ENCODE measurements at places on chromosomes 11 and 22.

DNA sequence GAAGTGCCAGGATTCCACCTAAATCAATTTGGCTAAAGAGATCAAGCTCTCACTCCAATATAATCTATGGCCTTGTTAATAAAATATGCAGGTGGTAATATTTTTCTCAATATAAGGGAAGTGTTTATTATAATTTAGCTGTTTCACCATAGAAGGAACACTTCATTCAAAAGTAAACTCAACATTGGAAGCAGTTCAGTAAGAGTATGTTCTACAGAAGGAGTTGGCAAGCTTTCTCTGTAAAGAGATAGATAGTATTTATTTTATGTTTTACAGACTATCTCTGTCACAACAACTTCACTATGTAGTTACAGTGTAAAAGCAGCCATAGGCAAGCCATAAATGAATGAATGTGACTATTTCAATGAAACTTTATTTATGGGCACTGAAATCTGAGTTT, 313.6 kb upstream of the ANO3 start:
- DNase-seq, result no peak

- no peak for DNase-seq
Measured at GRCh38 chr11:125379981-125380380, 116.1 kb downstream of the FEZ1 start.

DNA sequence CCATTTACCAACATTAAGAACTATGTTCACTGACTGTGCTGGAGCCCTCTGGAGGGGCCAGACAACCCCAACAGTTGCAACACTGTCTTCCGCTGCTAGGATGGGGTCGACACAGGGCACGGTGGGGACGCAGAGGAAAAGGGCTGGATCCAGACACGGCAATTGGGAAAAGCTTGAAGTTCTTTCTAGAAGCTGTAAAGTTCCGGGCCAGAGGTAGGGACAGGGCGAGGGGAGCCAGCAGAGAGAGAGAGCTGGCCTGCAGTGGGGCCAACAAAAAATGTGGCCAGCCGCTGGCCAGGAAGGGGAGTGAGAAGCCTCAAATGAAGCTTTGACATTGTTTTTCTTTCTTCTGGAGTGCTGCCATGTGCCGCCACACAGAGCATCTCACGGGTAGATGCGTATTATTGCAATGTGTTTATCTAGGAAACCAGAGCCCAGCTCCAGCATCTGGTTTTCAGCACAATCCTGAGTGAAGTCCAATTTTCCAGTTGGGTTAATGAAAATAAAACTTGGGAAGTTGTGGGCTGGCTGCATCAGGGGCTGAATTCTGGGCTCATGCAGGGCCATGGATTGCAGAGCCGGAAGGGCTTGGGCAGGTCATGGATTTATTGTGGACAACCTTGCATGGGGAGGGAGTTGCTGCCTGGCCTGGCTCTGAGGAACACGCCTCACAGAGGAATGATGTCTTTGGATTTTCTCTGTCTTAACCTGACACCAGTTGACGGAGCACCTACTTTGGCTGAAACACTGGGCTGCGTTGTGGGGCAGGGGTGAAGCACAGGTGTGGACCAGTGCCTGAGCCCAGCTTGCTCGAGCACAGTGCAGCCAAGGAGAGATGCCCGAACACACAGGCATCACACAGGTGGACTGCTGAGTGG, 67.6 kb upstream of the AMPD3 start:
- no peak for DNase-seq

GRCh38 chr22:24392218-24392931, 35.0 kb upstream of the ADORA2A start:
- DNase-seq, result no peak

- no peak for DNase-seq
Measured at GRCh38 chr11:19079643-19080440, 19.3 kb upstream of the MRGPRX2 start.

GRCh38 chr22:33811208-33811607, 109.1 kb downstream of the LARGE1 start:
- DNase-seq, result peak; percentile 8

DNA sequence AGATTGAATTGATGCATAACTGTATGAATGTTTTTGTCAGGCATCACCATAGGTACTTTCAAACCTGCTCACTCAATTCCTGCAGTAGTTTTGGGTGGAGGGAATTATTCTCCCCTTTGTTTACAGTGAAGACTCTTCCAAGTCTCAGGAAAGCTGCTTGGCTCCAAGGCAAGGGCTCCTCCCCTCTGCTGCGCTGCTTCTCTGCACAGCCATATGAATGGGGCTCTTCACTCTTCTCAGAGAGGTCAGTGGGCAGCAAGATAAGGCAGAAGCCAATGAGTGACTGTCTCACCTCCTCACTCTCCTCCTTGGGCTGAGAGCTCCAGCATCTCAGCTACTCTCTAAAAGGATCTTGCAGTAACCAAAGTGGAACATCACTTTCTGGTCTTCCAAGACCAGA, 165.7 kb upstream of the TTC12 start:
- DNase-seq, result no peak

DNA sequence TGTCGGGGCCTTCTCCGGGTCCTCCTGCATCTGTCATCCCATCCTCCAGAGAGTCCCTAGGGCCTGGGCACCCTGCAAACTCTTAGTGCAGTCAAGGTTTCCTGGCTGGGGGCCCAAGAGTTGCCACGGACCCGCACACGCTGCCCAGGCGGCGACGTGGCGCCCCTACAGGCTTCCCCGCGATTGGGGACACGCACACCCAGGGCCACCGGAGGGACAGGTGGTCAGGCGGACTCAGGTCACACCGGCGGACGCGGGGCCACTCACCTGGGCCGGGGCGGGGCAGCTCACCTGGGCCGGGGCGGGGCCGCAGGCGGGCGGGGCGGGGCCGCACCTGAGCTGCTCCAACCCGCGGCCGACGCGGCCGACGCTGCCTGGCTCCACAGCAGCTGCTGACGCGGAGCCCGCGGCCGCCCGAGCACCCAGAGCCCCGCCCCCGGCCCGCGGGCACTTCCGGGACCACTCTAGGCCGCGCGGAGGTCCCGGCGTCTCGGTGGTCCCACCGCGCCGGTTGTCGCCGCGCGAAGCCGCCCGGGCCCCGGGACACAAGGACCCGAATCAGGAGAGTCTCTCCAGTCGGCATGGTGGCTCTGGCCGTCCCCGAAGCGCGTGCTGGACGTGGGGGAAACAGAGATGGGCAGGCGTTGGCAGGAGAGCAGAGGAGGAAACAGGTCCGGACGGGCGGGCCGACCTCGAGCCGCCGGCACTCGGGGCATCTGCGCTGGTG, at the start of gene ZNF70:
Gene ZNF70, minus strand, starts transcription at position 399 of the 727 bp plus-strand sequence. CDS start 5,972 bp downstream, outside the sequence.
- peak; percentile 84 for DNase-seq

GRCh38 chr11:19934828-19935259, 222.2 kb downstream of the NAV2 start:
- DNase-seq, result no peak

- DNase-seq, result no peak
Measured at GRCh38 chr11:32420937-32421901, 14.1 kb downstream of the WT1 start.

DNA sequence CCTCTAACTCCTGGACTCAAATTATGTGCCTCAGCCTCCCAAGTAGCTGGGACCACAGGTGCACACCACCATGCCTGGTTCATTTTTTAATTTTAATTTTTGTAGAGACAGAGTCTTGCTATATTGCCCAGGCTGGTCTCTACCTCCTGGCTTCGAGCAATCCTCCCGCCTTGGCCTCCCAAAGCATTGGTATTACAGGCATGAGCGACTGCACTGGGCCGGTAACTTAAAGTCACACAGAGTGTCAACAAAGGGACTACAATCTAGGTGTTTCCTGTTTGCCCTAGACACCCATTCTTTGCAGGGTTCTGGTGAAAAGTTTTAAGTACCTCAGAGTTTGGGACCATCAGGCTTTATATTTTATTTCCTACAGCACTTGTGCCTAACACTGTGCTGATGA, 8.4 kb downstream of the UVRAG start:
- DNase-seq, result no peak

Measured in NCI-H2171 treated with DMSO at 0.1 percent for 48 hours (cell line).